ENCODE measurements at places on chromosomes 5 and 9.

GRCh38 chr5:74296685-74297408 lies 343.7 kb downstream of the ENC1 start:
- DNase-seq = no peak

GRCh38 chr5:59525311-59525710 lies 368.2 kb downstream of the PDE4D start:
- DNase-seq = no peak

GRCh38 chr9:106862821-106863720 lies at the start of gene ZNF462:
ZNF462 (plus strand) TSS chr9:106863166; CDS start chr9:106923384, 60,218 bp downstream.
- no peak for DNase-seq

- DNase-seq = no peak
Measured at GRCh38 chr5:10760096-10760920, 726 bp downstream of the DAP start.

- DNase-seq = no peak
Measured at GRCh38 chr5:151238303-151238741, 14.4 kb upstream of the CCDC69 start.

DNA sequence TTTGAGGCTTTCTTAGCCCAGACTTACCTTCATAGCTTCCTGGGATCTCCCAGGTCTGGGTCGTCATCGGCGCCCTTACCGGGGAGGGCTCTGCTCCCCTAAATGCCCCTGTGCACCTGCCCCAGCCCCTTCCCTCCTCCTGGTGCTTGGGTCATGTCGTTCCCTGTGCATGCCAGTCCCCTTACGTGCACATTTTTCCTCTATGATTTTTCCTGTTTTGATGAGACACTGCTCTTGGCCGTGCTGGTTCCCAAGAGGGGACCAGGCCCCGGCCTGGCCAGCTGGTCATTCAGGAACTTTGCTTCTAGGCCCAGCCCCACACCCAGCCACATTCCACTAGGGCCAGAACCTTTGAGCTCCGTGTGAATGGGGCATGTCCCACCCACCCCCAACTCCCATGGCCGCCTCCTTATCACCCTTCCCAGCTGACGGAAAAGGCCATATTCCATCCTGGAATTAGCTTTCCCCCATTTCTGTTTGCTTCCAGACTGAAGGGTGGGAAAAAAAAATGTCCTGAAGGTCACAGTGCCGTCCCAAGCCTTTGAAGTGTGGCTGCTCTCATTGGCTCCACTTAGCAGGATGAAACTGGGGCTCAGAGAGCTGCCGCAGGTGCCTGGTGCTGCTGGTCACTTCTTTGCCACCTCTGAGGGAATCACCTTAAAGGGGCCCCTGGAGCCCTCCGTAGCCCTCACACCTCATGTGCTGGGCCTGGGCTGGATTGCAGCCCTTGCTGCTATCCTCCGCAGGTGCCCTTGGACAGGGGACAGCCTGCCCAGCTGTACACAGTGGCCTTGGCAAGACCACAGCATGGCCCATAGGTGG lies 25.1 kb downstream of the ERGIC1 start:
- DNase-seq = no peak

DNA sequence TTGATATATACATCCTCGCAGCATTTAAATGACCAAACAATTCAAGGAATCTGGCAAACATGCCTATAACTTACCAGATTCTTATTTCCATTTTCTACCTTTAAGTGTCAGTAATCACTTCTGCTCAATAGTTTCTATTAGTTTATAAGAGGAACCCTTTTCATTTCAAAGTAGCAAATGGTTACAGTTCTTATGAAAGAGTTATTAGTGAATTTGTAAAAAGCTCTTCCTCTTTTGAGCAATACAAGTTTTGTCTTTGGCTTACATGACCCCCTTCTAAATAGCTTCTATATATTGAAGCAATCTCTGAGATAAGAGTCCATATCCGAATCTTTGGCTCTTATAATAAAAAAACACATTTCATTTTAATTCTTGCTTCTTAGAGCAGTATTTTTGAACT lies 42.0 kb downstream of the ELL2 start:
- no peak for DNase-seq

- no peak for DNase-seq
Measured at GRCh38 chr9:23651051-23651450, 175.0 kb downstream of the ELAVL2 start.

DNA sequence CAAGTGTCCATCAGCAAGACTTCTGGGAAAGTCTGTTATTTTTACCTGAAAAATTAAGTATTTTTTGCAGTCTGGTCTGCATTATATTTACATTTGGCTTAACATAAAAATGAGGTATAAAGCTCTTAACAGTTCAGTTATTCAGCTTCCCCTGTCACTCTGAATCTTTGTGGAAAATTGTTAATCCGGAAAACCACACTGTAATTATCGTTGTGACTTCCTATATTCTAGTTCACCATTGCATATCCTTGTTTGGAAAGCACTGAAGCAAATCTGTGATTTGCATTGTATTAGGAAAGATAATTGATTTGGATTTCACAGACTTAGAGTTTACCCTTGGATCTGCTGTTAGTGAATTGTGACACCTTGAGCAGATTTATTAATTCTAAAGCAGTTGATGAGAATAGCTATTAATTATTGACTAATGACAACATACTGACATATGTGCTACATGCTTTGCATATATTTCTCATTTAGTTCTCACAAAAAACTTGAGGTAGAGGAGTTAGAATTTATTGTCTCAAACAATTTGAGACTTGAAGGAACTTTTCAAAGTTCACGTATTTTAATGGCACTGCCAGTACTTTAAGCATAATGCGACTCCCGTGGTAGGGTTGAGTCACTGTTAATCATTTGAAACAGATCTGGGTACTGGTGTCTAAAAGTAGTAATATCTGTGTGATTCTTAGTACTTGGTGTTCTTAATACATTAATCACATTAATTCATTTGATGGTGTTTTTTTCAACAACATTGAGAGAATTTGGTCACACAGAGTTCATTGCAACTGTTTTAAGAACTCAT lies 71.8 kb upstream of the LRRC70 start:
- DNase-seq = no peak

DNA sequence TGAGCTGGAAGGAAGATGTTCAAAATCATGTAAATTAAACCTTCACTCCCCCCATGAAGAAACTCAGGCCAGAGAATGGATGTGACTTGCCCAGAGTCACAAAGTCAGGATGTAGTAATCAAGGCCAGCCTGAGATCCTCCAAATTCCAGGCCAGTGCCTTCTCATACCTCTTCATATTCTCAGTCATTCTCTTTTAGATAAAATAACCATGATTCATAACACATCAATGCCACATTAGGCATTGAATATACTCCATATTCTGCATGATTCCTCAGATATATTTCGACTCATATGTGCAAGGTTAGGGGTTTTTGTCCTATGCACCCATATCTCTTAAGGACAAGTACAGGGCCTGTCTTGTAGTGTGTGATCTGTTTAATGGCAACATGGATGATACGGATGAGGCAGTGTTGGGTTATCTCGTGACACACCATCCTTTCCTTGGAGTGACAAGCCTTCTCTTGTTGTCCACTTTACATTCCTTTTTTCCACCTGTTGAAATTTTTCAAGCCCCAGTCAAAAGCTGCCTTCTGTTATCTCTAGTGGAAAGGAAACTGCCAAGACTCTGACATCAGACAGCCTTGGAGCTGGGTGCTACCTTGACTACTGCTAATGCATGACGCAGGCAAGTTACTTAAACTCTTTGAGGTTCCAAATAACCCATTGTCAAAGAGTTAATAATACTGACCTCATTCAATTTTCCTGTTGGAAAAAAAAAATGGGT lies 227.5 kb upstream of the NR4A3 start:
- no peak for DNase-seq

DNA sequence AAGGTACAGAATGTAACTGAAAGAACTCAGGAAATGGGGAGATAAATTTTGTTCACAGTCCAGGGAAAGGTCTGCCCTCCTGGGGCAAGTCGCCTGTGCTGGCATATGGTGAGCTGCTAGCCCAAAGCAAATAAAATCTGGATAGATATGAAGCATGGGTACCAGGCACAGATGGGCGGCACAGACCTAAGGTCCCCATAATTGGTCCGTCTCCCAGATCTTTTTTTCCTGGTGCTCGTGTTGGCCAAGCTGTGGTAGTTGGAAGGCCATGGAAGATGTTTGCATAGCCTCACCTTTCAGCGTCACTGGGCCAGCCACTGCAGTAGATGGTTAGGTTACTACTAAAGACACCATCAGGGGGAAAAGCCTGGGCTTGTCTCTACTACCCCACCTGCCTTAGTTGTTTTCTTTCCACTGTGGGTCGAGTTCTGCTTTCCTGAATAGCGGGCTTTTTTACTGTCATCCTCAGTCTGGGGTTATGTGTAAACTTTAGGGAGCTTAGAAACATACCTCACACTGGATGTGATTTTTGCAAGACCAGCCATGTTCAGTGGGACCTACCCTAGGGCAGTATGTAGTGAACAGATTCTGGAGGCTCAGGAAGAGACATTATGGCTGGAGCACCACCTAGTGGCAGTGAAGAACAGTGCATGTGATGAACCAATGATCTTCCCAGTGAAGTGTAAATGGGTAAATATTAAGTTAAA lies 24.2 kb upstream of the GLRX start:
- DNase-seq = peak; percentile 67

DNA sequence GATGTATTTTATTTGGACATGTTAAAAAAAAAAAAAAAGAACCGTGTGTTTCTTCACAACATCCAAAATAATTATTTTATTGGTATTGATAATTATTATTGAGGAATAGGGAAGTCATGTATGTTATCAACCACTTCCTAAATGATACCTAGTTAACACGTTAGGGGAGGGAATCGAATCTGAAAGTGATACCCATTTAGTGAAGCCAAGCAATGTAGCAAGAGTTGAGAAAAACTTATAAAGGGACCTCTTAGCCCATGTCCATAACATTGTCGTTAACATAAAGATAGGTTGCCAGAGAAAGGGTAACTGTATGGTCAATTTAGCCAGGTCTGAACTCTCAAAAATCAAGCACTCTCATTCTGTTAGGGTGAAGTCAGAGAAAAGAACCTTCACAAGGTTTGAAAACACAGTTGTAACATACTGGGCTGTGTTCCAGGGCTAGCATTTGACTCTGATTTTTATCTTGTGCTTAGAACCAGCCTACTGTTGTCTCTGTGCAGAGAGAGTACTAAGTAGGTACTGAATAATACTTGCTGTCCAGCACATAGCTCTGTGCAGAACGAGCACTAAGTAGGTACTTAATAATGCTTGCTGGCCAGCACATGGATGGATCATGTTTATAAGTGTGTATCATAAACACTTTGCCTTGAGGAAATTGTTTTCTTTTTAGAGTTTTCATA lies 60.4 kb downstream of the GHR start:
- DNase-seq = no peak

GRCh38 chr5:135565725-135566421 lies 12.9 kb downstream of the CXCL14 start:
- DNase-seq = peak; percentile 53

- DNase-seq = no peak
Measured at GRCh38 chr9:133538851-133539833, 4.6 kb downstream of the ADAMTSL2 start.

DNA sequence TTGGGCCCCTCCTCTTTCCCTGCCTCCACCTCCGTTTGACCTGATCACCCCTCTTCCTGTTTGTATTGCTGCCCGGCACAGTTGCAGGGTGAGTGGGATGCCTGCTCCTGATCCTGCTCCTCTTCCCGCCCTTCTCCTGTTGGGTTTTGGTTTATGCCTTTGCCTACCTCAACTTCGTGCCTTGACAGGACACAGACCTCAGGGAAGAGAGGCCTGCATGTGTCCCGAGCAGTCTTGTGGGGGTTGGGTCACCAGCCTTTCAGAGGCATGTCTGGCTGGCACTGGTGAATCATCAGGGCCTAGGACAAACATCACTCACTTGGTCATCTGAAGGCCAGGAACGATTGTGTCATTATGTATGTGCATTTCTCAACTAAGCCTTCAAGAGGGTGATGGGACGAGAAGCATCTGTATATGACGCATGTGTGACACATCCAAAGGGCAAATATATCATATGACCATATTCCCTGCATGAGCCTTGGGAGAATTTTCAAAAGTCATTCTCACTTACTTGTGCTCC lies 56.9 kb downstream of the NPR3 start:
- DNase-seq = no peak

DNA sequence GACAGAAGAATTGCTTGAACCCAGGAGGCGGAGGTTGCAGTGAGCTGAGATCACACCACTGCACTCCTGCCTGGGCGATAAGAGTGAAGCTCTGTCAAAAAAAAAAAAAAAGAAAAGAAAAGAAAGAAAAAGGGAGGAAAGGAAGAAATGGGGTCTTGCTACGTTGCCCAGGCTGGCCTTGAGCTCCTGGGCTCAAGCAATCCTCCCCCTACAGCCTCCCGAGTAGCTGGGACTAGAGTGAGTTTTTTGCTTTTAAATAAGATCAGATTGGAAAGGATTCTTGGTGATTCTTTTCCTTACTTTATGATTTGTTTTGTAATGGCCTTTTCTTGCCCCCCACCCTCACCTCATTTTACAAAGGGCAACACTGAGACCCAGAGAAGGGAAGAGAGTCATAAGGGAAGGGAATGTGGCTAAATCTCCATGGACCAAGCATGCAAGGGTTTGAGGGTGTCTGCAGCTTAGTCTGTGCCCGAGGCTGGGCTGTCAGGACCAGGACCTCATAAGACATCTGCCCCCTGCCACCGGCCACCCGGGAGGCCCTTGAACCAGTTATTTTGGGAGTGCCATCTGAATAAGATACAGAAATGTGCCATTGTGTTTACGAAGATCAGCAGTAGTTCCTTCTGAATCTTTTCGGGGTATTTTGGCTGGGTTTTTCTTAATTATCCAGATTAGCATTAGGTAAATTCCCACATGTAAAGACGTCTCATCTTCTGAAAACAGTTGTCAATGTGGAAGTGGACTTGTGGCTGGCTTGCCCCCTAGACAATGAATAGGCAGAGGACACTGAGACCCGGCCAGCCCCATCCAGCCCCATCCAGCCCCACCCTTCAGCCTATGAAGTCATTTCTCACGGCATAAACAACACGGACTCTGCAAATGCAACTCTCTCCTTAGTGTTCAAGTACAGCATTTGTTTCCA lies 44.5 kb upstream of the GRHPR start:
- no peak for DNase-seq

DNA sequence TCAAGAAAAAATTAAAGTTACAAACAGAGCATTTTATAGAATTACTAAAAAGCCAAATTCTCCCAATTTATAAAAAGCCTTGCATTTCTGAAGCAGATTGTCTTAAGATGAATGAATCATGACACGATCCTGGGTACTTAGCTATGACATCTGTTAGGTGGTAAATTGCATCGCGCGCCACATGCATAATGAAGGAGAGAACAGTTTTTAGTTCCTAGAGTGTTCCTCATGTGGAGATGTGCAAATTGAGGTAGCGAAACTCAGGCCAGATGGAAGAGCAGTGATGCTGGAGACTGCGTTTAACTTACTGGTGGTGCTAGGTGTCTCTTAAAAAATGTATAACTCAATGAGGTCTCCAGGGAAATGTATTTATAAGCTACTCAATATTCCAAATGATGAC lies 516.1 kb downstream of the EFNA5 start:
- DNase-seq = no peak

GRCh38 chr9:123239726-123240125 lies 28.7 kb downstream of the STRBP start:
- no peak for DNase-seq

All from activated T-cell treated with anti-CD3 and anti-CD28 coated beads, Interleukin-2, amount 50 U/mL, for 4 hours (primary cell).